Natural killer cell treated with Interleukin-12 subunit alpha and Interleukin-12 subunit beta and Interleukin-15 and Interleukin-18, amount 100 ng/mL, for 72 hours (primary cell): ENCODE measurements at places on chromosomes 2 and 18.

DNA sequence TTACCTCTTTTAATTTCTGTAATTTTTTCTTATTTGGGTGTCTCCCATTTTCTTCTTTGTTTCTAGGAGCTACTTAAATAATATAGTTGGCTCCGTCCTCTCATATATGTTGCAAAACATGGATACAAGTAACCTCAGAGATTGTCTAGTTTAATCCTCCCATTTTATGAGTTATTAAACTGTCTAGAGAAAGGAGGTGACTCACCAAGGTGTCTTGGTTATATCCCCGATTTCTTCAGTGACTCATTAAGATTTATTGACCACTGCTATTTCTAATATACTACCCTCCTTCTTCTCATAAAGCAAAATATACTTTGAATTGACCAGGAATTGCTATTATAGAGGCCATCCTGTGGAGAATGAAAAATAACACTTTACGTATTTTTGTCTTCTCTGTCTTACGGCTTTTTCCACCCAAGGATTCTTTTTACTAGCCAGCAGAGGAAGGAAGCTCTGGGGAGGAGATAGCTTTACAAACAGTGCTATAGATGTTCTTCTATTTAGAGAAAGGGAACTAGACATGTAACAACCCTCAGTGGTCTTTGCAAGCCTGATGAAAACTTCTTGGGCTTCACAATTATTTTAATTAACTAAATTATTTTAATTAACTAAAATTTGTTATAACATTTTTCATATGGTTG, 300.4 kb upstream of the TNP1 start:
- no peak for DNase-seq

GRCh38 chr18:52341608-52342381, 1.8 kb downstream of the DCC start:
- no peak for DNase-seq

- peak; percentile 67 for DNase-seq
These were observed 126.2 kb upstream of the LGALSL start for GRCh38 chr2:64327510-64328414.

- DNase-seq, result no peak
These were observed 326.1 kb downstream of the PIK3C3 start for GRCh38 chr18:42281124-42281523.

- DNase-seq, result no peak
These were observed 68.6 kb downstream of the ASXL2 start for GRCh38 chr2:25809646-25810045.

GRCh38 chr2:215556979-215557378, 121.1 kb upstream of the FN1 start:
- no peak for DNase-seq

GRCh38 chr2:207718521-207718920, 7.1 kb downstream of the CCNYL1 start:
- DNase-seq, result no peak

GRCh38 chr2:10798783-10799182, 13.8 kb downstream of the PDIA6 start:
- DNase-seq, result no peak

DNA sequence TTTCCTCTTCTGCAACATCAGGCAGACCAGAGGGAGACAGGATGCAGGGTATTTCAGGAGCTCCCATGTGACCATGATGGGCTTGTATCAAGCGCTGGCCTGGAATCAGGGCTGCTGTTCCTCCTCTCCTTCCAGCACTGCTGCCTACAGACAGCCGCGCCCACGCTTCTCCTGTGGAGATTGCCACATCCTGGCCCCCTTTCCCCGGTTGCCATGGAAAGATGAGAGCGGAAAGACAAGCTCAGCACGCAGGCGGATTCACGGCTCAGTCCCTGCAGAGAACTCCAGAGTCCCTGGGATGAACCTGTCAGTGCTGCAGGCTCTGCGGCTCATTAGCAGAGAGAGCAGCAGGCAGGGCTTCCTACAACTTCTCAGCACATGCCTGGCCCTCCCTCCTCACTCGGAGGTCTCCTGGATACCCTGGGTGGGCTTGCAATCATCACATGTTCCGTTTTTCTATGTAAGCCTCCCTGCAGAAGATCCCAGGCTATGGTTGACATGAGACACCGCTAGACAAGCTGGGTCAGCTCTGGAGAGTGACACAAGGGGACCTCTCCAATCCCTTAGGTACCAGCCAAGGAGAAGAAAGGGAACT, 497.8 kb upstream of the MYT1L start:
- DNase-seq, result no peak

DNA sequence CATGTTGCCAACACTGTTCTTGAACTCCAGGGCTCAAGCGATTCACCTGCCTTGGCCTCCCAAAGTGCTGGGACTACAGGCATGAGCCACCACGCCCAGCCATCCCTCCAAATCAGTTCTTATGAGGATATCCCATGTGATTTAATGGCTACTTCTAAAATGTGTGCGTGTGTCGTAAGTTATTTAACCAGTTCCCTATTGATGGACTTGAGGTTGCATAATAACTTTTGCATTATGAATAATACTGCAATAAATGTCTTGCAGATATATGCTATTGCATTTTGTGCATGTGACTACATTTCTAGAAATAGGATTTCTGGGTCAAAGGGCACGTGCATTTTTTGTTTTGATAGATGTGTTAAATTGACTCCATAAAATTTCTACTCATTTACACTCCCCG, 19.0 kb downstream of the DIPK1C start:
- DNase-seq, result no peak

- peak; percentile 87 for DNase-seq
These were observed 1.2 kb downstream of the SEMA4C start for GRCh38 chr2:96868555-96869280.

DNA sequence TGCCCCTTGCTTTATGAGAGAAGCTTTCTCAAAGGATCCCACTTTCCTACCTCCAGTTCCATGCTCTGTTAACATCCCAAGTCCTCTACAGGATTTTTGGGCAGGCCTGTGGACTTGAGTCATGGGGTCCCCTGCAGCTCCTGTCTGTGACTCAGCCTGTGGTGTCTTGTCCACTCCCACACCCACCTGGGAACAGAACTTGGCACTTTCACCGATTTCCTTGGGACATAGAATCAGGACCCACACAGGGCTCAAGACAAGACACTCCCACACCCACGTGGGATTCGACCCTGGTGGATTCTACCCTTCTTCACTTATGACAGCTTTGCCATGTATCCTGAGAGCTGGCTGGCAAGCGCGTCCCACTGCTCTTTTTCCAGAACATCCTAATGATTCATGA, 30.7 kb upstream of the HDAC4 start:
- DNase-seq, result no peak

GRCh38 chr2:33529771-33530481, 53.5 kb downstream of the RASGRP3 start:
- DNase-seq, result no peak

DNA sequence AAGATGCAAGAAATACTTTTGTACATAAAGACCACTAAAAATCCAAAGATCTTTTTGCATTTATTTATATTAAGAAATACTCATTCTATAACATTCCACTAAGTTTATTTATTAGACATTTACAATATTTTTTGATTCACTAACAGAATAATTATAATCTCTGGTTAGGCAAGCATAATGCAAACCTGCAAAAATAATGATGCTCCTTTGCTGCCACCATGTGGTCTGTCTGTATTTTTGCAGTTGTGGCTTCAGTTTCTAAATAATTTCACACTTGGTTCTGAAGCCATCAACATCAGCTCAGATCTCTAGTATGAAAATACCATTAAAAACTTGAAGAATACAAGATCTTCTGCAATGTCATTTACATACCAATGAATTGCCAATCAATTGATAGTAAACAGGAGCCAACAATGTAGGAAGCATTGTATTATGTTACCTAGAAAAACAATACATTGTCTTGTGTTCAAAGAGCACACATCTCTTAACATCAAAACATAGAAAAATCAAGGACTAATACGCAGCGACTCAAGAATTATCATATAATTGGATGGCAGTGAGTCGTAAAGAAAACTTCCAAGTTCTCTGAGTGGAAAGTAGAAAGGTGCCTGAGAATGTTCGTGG, 28.8 kb upstream of the WDR75 start:
- DNase-seq, result no peak

GRCh38 chr2:6877402-6878304, at the start of gene RSAD2:
Gene RSAD2 (plus strand): TSS chr2:6877777. CDS start chr2:6877801, 24 bp downstream.
- no peak for DNase-seq

DNA sequence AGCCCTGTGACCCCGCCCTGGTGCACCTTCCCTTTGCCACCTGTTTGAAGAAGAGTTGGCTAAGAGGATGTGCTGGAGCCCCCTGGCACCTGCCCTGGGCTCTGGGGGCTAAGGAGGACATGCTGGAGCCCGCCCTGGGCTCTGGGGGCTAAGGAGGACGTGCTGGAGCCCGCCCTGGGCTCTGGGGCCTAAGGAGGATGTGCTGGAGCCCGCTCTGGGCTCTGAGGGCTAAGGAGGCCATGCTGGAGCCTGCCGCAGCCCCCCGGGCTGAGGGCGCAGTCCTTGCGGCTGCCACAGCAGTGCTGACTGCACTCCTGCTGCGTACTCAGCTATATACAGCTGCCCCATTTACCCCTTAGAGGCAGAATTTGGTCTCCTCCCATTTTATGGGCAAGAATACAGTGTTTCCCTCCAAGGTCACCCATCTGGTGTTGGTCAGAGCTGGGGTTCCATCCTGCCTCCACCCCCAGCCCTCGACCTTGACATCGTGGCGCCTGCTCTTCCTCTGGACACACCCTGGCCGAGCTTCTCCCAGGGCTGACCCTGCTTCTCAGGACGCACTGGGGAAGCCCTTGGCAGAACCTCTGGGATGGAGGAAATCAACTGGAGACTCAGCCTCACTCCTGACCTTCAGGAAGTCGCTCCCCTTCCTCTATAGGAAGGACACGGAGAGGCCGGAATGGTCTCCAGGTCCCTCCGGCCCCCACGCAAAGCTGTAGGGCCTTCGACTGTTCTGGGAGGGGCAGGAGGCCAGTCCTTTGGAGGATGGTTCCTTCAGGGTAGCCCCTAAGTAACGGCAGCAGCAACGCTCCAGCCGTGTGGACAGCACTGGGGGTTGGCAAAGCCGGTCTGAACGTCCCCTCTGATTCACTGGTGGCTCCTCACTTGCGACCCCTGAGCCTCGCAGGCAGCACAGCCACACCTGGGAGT, 65.0 kb upstream of the HPCAL1 start:
- DNase-seq, result peak; percentile 23

- DNase-seq, result no peak
These were observed 66.2 kb downstream of the MAIP1 start for GRCh38 chr2:200021449-200022114.

DNA sequence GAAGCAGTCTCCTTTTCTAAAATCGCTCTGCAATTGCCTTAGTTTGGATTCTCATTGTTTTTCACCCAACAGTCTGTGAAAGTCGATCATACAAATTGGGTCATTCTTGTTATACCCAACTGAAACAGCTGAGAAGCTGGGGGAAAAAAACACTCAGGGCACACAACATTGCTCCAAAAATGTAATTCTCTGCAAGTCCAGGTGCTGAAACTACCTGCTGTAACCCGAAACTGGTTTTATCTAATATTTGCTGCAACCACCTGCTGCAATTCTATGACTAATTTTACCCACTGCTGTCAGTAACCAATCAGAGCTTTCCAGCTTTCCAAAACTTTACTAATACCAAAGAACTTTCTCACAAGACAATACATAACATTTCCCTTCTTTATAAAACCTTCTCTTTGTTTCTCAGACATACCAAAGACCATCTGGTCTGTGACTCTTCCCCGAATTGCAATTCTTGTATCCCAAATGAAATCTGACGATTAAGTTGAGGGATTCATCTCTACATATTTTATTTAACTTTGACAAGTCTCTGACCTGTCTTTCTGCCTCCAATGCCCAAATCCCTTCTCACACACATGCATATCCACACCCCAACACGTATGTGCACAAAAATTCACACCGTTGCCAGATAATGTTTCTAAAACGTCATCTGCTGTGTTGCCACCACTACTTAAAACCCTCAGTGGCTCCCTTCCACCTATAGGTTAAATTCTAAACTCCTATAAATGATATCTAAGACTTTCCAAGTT, 198.3 kb downstream of the PIEZO2 start:
- DNase-seq, result no peak

DNA sequence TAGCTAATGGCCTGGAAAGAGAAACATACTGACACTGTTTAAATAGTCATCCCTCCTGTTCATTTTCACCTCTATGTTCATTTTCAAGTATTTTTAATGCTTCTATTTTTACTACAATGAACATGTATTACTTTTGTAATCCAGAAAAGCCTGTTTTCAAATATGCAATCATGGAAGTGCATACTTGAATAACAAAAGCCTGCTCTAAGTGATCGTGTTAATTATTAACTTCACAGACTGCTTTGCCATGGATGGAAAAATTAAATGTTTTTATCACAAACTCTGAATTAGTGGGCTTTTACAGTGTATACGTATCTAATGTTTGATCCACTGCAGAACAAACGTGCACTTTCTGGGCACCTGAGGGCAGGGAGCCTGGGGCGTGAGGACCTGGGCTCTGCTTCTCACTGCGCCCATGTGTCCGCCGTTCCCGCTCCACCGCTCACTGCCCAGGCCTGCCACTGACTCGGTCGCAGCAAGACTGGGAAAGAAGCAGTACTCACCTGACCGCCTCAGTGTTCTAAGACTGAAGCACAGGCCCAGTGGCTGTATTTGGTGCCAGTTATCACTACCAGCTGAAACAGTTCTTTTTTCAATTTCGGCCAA, 80.6 kb downstream of the UXS1 start:
- DNase-seq, result no peak

DNA sequence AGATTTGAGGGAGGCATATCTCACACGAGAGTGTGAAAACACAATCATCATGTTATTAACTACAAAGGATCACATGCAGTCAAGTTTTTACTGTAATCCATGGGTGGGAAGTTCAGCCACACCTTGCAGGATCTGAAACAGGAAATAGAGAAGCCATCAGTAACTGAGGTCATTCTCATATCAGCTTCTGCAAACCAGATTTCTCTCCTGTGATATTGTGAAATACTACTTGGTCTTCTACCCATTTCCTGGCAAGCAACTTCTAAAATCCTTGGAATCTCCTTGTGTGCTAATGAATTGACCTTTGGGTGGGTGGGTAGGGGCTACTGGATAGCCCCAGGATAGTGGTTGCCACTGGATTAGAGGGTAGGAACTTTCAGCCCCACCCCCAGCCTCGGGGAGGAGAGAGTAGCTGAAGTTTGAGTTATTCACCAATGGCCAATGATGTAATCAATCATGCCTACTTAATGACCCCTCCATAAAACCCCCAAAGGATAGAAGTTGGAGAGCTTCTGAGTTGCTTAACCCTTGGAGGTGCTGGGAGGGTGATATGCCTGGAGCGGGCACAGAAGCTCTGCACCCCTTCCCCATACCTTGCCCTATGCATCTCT, 25.6 kb upstream of the TGIF1 start:
- DNase-seq, result no peak

GRCh38 chr2:241123816-241124536, 21.9 kb upstream of the MTERF4 start:
- DNase-seq, result no peak
